Stimulated activated CD8-positive, alpha-beta memory T cell treated with anti-CD3 and anti-CD28 coated beads, Interleukin-15, amount 100 ng/mL, for 1 hour (primary cell): ENCODE measurements at places on chromosomes 7 and 10.

GRCh38 chr10:23238015-23238414 is 45.9 kb downstream of the PTF1A start:
- no peak for DNase-seq

- no peak for DNase-seq
Measured at GRCh38 chr7:98294798-98295382, 13.4 kb downstream of the BRI3 start.

GRCh38 chr7:101018271-101019167 is 1.4 kb upstream of the MUC17 start:
- DNase-seq: no peak

DNA sequence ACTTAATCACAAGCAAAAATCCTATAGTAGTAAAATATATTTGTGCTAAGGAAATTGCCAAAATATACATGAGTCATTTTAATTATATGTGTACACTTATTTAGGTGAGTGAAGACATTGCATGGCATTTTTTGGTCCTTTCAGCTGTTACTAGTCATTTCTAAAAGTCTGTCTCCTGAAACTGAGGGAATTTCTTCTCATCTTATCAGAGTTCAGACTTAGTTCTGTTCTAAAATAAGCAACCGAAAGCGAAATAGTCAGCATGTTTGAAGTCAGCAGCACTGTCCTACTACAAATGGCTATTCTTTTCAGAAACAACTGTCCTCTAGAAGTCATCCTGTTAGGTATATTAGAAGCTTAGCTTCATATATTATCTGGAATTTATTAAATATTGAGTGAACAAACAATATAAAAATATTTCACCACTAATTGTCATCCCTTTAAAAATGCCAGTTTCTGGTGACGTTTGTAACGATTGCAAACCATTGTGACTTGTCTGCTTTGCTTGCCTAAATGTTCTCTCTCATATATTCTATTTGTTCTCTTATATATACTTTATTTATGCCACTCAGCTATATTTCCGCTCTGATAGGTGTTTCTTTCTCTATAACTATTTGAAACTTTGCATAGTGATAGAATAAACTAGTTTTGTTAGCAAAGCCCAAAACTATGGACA is 227.4 kb upstream of the KAT6B start:
- no peak for DNase-seq

DNA sequence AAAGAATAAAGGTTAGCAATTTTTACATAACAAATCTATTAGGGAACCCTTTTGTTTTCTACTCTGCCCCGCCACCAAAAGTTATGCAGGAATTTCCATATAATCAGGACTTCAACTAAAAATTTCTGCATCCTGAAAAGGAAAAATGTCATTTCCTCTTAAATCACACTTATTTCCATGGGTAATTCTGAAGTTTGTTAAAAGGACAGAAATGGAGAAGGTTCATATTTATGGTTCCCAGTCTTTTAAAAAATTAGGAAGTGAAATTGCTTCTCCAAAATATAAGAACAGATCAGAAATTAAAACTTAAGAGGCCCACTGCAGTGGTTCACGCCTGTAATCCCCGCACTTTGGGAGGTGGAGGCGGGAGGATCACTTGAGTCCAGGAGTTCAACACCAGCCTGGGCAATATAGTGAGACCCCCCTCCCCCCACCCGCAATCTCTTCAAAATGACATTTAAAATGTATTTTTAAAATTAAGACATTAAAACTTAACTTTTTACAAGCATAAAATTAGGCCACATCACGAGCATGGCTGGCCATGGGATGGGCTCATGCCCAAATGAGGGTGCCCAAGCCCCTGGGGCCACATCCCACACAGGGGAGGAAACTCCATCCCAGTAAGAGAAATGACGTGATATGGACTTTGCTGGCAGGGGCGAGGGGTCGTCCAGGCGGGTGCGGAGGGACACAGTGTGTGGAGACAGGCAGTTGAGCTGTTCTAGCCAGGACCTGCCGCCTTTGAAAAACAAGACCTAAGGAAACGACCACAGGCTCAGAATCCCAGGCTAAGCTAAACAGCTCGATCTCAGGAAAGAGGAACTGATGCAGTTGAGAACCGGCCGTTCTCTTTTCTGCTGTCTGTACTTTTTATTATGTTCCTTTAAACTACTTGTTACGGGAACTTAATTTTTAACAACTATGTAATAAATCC is 51.3 kb upstream of the NFE2L3 start:
- no peak for DNase-seq

DNA sequence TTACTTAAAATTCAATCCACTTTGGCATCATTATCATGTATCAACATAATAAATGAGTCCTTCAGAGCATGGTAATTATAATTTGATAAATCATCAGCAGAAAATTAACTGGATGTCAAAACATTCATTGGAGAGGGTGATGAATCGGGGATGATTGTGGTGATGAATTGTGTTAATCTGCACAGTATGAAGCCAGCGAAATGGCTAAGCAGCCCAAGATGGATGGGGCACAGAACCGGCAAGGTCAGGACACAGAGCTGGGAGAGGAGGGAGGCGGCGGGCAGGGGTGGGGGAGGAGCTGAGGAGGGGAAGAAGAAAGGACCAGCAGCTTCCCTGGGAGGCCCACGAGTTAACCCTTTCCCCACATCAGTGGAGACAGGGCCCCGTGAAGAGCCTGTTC is 536.1 kb downstream of the LRMDA start:
- DNase-seq: no peak

GRCh38 chr7:92115821-92116220 is 18.5 kb downstream of the CYP51A1 start:
- DNase-seq: no peak
